Fibroblast of villous mesenchyme (primary cell): ENCODE measurements at places on chromosomes 4 and X.

DNA sequence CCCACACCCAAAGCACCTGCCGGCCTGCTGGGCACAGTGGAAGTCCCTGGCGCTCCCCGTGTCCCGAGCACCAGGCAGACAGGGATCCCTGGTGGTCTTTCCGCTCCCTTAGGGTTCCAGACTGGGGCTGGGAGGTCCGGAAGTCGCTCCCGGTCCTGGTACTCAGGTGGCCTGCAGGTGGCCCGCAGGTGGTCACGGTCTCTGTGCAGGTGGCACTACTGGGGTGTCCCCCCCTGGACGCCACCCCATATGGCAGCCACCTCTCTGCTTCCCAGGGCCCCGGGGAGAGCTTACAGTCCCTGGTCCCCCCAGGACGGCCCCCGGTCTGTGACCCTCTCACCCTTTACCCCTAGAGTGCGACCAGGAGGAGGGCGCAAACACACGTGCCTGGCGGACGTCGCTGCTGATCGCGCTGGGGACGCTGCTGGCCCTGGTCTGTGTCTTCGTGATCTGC, 13.6 kb downstream of the SLC25A6 start:
- no peak for DNase-seq

DNA sequence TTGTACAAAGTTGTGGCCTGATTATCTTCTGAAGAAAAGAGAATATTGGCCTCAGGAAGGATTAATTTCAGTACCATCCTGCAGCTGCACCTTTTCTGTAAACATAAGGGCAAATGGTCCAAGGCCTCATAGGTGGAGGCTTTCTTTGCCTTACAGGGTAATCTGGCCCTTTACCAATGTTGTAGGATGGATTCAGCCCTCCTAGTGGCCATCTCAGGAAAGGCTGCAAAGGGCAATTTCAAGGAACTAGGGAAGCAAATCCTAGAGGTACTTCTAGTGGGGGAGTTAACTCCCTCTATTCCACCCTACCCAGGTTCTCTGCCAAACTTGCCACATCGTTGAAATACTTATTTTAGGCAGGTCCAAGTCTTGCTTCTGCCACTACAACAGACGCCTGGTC, 57.6 kb downstream of the UGT2B11 start:
- no peak for DNase-seq

DNA sequence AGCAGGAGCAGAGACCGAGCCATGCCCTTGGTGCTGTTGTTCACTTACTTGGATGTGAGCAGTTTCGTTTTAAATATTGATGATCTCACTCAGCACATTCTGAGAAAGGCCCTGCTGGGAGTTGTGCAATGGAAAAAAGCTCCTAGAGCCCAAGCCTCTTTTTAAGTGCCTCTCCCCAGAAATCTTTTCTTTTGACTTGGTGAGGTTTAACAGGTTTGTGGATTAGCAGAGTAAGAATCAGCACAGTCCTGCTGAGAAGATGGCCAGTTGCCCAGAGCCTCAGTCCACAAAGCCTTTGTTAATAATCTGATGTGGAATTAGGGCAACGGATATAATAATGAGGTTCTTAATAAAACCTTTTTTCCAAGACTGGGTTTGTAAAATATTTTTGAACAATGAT, 157.5 kb upstream of the ATP6AP2 start:
- DNase-seq, result no peak

DNA sequence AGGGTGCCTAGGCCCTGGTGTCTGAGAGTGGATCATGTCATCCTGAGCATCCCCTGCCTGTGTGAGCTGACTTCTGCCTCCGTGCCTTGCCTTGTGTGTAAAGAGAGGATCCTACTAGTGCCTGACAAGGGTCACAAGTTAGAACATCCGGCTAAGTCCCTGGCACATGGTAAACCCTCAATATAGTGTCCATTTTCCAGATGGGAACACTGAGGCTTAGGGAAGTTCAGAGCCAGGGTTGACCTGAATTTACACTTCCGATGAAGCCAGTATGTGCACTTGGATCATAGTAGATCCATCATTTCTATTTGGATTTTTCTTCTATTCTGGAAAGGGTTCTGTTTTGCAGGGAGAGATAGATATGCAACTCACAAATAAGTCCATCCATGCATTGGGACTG, 12.5 kb upstream of the PSAPL1 start:
- no peak for DNase-seq

- no peak for DNase-seq
These were observed 79.3 kb downstream of the FAM114A1 start for GRCh38 chr4:38946919-38947318.

GRCh38 chrX:153184787-153185186, 5.7 kb downstream of the MAGEA1 start:
- no peak for DNase-seq

DNA sequence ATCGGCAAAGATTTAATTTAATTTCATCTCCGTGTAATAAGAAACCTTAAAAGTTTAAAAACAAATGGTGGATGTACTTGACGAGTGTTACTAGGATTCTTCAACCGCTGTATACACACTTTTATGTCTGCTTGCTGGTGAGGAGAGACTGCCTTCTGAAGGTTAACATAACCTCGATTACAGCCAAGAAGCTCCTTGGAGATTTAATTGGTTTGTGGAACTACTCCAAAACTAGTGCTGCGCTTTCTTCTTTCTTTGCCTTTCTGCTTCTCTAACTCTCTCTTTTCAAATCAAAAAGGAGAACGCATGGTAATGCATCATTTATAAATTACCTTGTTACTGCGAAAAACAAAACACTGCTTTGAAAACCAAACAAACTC, 109.0 kb downstream of the ANTXR2 start:
- DNase-seq, result no peak

DNA sequence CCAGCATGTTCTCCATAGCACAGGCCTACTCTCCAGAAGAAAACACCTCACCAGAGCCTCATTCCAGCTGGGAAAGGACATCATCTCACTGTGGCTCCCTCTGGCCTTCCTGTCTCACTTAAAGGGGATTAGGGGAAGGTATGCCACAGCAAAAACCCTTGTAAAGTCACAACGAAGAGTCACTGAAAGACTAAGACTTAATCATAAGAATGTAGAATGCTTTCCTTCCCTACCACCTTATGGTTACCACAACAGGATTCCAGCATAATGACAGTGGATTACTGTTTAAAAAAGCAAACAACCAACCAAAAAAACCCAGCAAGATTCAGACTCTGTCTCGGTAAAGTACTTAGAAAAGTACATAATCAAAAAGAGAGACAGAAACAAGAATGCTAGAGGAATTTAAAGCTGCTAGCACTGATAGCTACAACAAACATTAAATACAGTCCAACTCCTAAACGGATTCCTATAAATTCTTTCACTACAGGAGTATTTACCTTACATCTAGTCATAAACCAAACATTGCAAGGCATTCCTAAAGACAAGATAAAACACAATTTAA, 75.1 kb downstream of the BANK1 start:
- DNase-seq, result peak; percentile 42

DNA sequence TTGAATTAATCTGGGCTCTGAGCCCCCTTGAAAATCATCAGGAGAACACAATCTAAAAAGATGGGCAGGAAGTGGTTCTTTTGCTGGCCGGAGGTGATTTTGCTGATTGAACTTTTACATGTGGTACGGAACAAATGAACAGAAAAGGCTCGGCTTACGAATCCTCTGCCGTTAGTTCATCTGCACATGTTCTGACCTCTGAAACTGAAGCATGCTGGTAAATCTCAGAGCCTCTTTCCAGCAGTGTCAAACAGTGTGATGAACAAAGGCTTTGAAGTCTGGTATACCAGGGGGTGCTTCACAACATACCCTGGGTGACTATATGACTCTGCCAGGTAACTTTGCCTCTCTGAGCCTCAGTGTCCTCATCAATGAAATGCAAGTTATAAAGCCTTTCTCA, 194.2 kb upstream of the C1QTNF7 start:
- DNase-seq, result no peak

- peak; percentile 38 for DNase-seq
These were observed 45.1 kb downstream of the CHM start for GRCh38 chrX:86002076-86002896.

GRCh38 chr4:111556141-111556781, 589.0 kb upstream of the FAM241A start:
- DNase-seq, result no peak

DNA sequence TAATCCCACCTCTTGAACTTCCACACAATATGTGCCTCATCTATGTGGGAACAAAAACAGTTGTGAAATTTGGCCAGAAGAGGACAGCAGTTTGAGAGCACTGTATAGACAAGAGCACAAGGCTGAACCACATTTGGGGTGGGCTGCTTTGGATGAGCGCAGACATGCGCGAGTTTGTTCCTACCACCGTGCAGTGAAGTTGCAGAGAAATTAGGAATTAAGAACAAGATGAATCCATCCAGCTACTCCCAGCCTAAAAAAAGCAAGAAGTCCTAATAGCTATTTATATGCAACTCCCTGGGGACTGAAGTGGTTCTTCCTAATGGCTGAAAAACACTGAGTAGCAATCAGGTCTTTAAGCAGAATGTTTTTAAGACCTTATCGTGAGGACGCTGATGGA, 1.0 kb downstream of the GAB3 start:
- DNase-seq, result no peak

- peak; percentile 17 for DNase-seq
These were observed 637.9 kb downstream of the FAT4 start for GRCh38 chr4:125952631-125953030.

GRCh38 chr4:7897811-7898210, 41.9 kb downstream of the AFAP1 start:
- no peak for DNase-seq

- DNase-seq, result no peak
These were observed 17.5 kb downstream of the FHIP1A start for GRCh38 chr4:151426513-151426912.

DNA sequence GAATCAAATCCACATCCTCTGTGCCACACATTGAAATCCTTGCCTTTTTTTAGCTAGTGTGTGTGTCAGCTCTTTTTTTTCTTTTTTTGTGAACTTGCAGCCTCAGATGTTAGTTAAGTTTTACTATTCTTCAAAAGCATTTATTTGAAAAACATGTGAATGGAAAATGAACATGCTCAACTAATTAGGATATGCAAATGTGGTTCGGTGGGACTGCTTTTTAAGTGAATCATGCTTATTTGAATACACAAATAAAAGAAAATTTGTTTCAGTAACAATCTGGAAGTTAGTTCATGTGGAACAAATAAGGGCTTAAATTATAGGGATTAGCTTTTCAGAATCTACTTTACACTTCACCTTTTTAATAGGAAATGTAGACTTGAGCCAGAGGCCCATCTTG, 751.5 kb upstream of the FAM241A start:
- DNase-seq, result no peak

GRCh38 chrX:41302370-41302769, 31.6 kb upstream of the DDX3X start:
- no peak for DNase-seq

GRCh38 chr4:187516224-187516623, 479.3 kb upstream of the ZFP42 start:
- DNase-seq, result no peak

DNA sequence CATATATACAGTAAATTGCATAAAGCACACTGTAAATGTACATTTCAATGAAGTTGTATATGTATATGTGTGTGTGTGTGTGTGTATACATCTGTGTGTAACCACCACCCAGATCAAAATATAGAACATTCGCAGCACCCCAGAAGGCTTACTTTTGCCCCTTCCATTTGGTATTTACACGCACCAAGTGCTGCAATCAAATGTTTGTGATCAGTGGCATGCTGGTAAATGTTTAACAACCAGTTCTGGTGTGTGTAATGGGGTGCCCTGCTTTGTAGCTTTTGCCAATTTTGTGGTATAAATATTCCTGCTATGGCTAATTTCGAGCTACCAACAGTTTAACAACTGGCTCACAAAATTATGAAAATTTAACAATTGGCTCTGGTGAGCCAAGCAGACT, 101.3 kb downstream of the RTL5 start:
- DNase-seq, result no peak

DNA sequence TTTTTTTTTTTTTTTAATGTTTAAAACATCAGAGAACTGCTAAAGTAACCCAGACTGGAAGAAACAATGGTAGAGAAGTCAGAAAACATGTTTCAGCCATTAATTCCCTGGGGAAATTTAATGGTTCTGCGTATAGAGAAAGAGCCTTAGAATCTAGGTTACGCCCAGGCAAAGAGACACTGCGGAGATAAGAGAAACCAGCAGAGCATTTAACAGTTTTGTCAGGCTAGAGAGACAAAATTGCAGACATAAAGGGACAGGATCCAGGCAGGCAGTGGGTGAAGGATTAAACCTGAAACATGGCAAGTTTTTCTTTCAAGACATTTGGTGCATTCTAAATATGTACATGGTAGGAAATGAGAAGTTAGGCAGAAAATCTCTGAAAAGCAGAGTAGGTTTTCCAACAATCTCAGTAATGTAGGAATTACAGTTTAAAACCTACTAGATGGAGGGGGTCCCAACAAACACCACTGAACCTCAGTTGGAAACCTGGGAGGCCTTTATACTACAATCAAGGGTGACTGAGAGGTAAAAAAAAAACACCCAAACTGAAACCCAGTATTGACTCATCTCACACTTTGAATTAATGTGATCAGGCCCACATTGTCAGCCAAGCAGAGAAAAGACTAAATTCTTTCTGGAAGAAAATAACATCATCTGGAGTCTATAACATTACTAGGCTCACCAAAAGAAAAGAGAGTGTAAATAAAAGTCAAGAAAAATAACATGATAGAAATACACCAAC, 254.2 kb upstream of the NWD2 start:
- no peak for DNase-seq

DNA sequence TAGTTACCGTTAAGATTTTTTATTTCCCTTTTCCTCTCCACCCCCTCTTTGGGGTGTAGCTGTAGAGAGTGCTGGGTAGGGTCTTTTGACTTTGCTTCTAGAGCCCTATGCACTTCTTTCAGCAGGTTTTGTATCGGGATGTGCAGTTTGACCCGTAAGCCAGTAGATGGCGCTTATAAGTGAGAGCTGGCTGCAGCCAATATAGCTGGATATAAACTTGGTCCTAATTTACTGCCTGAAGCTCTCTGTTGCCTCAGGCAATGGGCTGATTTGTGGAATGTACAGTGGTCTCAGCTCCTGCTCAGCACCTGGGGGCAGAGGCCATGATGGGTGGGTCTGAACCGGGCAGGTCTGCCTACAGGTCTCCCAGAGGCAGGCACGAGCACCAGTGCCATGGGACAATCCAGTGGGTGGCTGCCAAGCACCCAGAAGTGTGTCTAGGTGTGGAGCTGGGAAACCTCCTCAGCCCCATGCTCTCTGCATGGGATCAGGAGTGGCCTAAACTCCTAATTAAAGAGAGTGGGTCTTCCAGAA, 146.5 kb downstream of the SPANXN1 start:
- DNase-seq, result no peak

- DNase-seq, result peak; percentile 80
These were observed 223.7 kb downstream of the COL25A1 start for GRCh38 chr4:109078724-109079123.
